ENCODE measurements at places on chromosomes 2 and 18.

DNA sequence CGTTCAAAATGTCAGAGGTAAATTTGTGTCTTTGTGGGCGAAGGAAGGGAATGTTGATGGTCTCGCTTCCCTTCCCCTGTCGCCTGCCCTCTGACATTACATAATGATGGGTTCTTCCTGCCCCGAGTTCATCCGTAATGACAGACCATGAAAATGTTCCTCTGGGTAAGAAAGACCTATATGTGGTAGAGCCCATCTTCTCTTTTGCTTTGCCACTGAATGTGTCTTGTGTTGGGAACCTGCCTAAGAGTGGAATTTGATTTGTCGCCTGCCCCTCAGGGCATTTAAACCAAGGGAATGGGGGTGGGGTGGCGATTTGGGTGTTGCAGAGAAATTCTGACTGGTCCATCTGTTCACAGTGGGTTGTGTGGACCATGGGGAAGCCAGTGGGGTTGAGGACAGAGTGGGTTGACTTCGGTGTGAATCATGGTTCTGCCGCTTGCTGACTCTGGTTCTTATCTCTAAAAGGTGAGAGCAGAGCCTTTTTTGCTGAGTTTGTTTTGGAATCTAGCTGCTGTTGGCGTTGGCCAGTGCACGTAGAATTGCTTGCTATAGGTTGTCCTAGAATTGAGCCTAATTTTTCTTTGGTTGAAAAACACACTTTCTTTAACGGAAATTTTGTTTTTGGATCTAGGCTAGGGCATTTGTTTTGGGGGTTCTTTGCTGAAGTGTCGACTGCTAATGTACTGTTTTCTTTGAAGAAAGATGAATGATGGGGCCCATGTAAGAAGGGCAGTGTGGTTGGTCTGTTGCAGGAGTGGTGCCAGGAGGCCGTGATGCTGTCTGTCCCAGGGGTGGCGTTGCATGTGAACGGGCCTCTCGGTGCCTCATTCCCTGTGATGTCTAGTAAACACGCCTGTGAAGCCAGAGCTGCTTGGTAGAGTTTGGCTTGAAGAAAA, 1.3 kb downstream of the INPP4A start:
- H3K36me3 ChIP-seq, result no peaks in the 10 kb centered on the region
- DNase-seq, result peak; percentile 63
- peak overlapping the region; percentile 83 for H3K4me3 ChIP-seq
- peaks cover 52% of the 10 kb centered on the region for H3K4me1 ChIP-seq

DNA sequence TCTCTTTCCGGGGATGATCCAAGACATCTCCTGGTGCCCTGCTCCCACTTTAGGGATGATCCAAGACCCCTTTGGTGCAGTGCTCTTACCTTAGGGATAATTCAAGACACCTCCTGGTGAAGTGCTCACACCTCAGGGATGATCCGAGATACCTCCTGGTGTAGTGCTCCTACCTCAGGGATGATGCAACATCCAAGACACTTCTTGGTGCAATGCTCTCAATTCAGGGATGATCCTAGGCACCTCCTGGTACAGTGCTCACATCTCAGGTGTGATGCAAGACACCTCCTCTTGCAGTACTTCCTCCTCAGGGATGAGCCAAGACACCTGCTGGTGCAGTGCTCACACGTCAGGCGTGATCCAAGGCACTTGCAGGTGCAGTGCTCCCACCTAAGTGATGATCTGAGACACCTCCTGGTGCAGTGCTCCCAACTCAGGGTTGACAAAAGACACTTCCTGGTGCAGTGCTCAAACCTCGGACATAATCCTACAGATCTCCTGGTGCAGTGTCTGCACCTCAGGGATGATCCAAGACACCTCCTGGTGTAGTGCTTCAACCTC, 122.3 kb downstream of the ASB1 start:
- H3K4me1 ChIP-seq, result no peaks in the 10 kb centered on the region
- peaks cover 26% of the 10 kb centered on the region for H3K27me3 ChIP-seq
- DNase-seq, result no peak
- no peak overlapping the region for H3K27ac ChIP-seq
- no peaks in the 10 kb centered on the region for H3K36me3 ChIP-seq
- H3K4me3 ChIP-seq, result no peak overlapping the region

- no peak overlapping the region for H3K27ac ChIP-seq
- no peak overlapping the region for H3K4me3 ChIP-seq
- no peaks in the 10 kb centered on the region for H3K36me3 ChIP-seq
- DNase-seq, result no peak
Observed at GRCh38 chr18:43805646-43806194, 528.4 kb upstream of the SYT4 start.

DNA sequence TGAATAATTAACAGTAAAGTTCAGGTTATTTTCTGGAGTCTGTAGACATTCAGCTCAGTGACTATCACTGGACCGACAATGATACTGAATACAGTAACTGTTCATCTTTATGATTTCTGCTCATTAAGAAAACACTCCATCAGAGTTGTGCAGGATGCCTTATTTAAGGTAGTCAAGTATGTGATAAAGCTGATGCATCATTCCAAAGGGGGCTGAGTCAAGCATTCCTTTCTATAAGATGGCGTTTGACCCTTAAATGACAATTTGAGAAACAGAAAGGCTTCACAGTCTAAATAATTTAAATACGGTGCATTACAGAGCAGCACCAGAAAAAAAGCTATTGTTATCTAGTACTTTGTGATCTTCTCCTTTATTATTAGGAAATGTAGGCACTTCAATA, 131.1 kb downstream of the CDH2 start:
- no peak overlapping the region for H3K4me3 ChIP-seq
- H3K4me1 ChIP-seq, result no peaks in the 10 kb centered on the region
- no peak for DNase-seq

DNA sequence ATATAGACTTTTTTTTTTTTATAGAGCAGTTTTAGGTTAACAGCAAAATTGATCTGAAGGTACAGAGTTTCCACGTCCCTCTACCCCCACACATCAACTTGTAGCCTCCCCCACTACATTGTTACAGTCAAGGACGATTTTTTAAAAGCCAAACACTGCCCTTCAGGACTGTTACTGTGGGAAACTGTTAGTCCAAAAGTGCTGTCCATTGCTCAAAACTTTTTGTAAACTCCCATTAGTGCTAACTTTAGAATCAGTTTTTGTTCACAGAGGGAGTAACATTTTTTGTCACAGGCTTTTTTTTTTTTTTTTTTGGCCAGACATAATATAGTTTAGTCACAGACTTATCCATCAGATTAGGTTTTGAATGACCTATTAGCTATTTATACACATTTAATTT, 24.1 kb downstream of the ELP2 start:
- H3K27ac ChIP-seq, result no peak overlapping the region
- H3K4me3 ChIP-seq, result no peak overlapping the region
- peaks cover 62% of the 10 kb centered on the region for H3K36me3 ChIP-seq
- H3K4me1 ChIP-seq, result peaks cover 9% of the 10 kb centered on the region

- DNase-seq, result no peak
- no peaks in the 10 kb centered on the region for H3K27me3 ChIP-seq
- peaks cover 8% of the 10 kb centered on the region for H3K36me3 ChIP-seq
- no peak overlapping the region for H3K27ac ChIP-seq
Observed at GRCh38 chr2:160820691-160821090, 327.1 kb upstream of the RBMS1 start.

DNA sequence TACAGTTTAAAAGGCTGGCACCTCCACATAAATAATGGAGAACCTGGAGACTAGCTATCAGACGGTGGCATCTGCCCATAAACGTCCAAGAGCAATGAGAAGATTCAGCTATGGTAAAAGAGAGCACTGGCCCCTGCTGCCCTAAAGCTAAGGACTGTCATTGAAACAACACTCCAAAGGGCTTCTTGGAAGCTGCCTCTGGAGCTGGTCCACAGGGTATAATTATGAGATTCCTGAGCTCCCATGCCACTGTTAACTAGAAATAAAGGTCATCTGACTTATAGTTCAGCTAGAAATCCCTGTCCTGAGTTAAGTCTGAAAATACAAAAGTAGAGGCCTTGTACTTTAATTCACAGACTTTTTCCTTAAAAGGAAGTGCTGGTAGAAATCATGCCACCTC, 39.9 kb upstream of the RBMS1 start:
- H3K4me1 ChIP-seq, result peaks cover 3% of the 10 kb centered on the region
- H3K27ac ChIP-seq, result no peak overlapping the region
- no peak for DNase-seq
- H3K27me3 ChIP-seq, result no peaks in the 10 kb centered on the region
- no peak overlapping the region for H3K4me3 ChIP-seq

- no peak overlapping the region for H3K27ac ChIP-seq
- DNase-seq, result no peak
- no peaks in the 10 kb centered on the region for H3K27me3 ChIP-seq
- H3K4me3 ChIP-seq, result no peak overlapping the region
Observed at GRCh38 chr18:6951336-6952090, 166.1 kb downstream of the LAMA1 start.

- no peak overlapping the region for H3K27ac ChIP-seq
- peaks cover 3% of the 10 kb centered on the region for H3K27me3 ChIP-seq
- no peaks in the 10 kb centered on the region for H3K36me3 ChIP-seq
- H3K4me3 ChIP-seq, result no peak overlapping the region
- no peaks in the 10 kb centered on the region for H3K4me1 ChIP-seq
Observed at GRCh38 chr2:217023611-217024010, 163.7 kb upstream of the TNP1 start.

DNA sequence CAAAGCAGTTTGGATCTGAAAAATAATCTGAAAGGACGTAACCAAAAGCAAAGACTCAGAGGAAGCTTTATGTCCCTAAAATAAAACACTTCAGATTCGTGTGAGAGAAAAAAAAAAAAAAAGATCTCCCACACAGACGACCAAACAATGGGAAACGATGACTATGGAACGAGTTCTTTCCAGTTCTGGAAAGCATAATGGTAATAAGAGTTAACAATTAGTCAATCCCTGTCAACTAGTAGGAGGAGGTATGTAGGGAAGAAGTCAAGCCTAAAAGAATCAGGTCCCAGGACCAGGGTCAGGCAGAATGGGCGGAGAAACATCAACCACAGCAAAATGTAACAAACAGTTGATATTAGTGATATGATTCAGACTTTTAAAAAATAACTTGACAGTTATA, 170.3 kb upstream of the SETBP1 start:
- H3K36me3 ChIP-seq, result no peaks in the 10 kb centered on the region
- no peak for DNase-seq
- H3K27me3 ChIP-seq, result peaks cover 2% of the 10 kb centered on the region
- no peak overlapping the region for H3K4me3 ChIP-seq
- H3K27ac ChIP-seq, result no peak overlapping the region

GRCh38 chr18:47558110-47558750, 306.8 kb upstream of the SKOR2 start:
- no peaks in the 10 kb centered on the region for H3K36me3 ChIP-seq
- H3K27ac ChIP-seq, result no peak overlapping the region
- no peaks in the 10 kb centered on the region for H3K4me1 ChIP-seq

DNA sequence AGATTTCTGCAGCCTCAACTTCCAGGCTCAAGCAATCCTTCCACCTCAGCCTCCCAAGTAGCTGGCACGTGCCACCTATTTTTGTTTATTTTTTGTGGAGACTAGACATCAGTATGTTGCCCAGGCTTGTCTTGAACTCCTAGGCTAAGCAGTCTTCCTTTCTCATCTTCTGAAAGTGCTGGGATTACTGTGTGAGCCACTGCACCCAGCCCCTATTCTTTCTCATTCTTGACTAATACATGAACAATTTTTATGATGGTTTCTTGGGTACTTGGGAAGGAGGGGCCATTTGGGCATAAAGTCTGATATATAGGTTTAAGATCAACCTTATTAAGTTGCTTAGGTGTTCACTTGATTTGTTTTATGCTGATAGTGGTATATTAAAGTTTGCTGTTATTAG, 26.2 kb downstream of the EPC2 start:
- H3K27ac ChIP-seq, result peak overlapping the region; percentile 61
- peaks cover 78% of the 10 kb centered on the region for H3K4me1 ChIP-seq
- H3K27me3 ChIP-seq, result no peaks in the 10 kb centered on the region
- peaks cover 6% of the 10 kb centered on the region for H3K36me3 ChIP-seq

- DNase-seq, result no peak
- H3K36me3 ChIP-seq, result peaks cover 2% of the 10 kb centered on the region
- H3K4me3 ChIP-seq, result no peak overlapping the region
Observed at GRCh38 chr2:240511351-240512108, 46.3 kb downstream of the ANKMY1 start.

GRCh38 chr2:18336975-18337374, 223.5 kb downstream of the RDH14 start:
- no peaks in the 10 kb centered on the region for H3K4me1 ChIP-seq
- no peak overlapping the region for H3K4me3 ChIP-seq

GRCh38 chr2:3630631-3631030, 27.4 kb upstream of the ALLC start:
- no peaks in the 10 kb centered on the region for H3K36me3 ChIP-seq
- no peak overlapping the region for H3K4me3 ChIP-seq
- H3K27ac ChIP-seq, result no peak overlapping the region
- no peaks in the 10 kb centered on the region for H3K4me1 ChIP-seq
- no peak for DNase-seq

DNA sequence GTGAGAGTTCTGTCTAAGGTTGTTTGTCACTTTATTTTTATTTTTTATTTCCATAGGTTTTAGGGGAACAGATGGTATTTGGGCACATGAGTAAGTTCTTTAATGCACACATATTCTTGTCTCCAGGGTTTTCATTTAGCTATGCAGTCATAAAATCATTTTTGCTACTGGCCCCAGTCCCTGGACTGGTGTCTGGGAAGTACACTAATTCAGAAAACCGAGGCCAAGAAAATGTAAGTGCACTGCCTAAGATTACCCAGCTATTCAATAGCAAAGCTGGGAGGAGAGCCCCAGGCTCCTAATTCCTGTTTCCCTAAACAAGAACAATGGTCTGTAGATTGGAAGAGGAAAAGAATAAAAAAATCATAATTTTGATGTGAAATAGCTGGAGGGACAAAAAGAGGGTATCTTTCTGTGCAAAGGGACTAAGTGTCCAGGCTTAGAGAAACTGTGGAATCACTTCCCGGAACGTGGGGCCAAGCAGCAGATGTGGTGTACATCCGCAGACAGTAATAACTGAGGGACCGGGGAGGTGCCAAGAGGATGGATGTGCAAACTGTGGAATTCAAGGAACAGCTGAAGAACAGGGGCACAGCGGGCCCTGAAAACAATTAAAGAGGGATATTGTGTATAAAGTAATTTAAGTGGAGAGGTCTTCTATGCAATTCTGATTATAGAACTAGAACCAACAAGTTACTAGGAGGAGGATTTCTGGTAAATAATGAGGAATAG, 236.3 kb downstream of the ACKR3 start:
- no peak overlapping the region for H3K27ac ChIP-seq
- H3K4me3 ChIP-seq, result no peak overlapping the region
- H3K27me3 ChIP-seq, result peaks cover 13% of the 10 kb centered on the region

GRCh38 chr2:105896765-105897163, 152.1 kb downstream of the NCK2 start:
- no peak overlapping the region for H3K27ac ChIP-seq
- DNase-seq, result no peak
- H3K36me3 ChIP-seq, result peaks cover 74% of the 10 kb centered on the region

GRCh38 chr2:83742117-83742782, 716.8 kb downstream of the SUCLG1 start:
- DNase-seq, result no peak
- no peak overlapping the region for H3K27ac ChIP-seq
- H3K36me3 ChIP-seq, result no peaks in the 10 kb centered on the region
- H3K27me3 ChIP-seq, result no peaks in the 10 kb centered on the region
- H3K4me3 ChIP-seq, result no peak overlapping the region
- no peaks in the 10 kb centered on the region for H3K4me1 ChIP-seq

GRCh38 chr2:88192613-88193012, 22.5 kb downstream of the THNSL2 start:
- peaks cover 5% of the 10 kb centered on the region for H3K36me3 ChIP-seq
- no peak overlapping the region for H3K27ac ChIP-seq
- H3K4me1 ChIP-seq, result no peaks in the 10 kb centered on the region
- no peak overlapping the region for H3K4me3 ChIP-seq
- H3K27me3 ChIP-seq, result peaks cover 34% of the 10 kb centered on the region
- no peak for DNase-seq

GRCh38 chr2:235896061-235896460, 272.1 kb downstream of the GBX2 start:
- H3K4me1 ChIP-seq, result no peaks in the 10 kb centered on the region
- no peak overlapping the region for H3K27ac ChIP-seq
- no peaks in the 10 kb centered on the region for H3K36me3 ChIP-seq
- no peak overlapping the region for H3K4me3 ChIP-seq
- peaks cover 4% of the 10 kb centered on the region for H3K27me3 ChIP-seq
- no peak for DNase-seq

All from activated CD4-positive, alpha-beta T cell treated with anti-CD3 and anti-CD28 coated beads for 36 hours (primary cell).